ENCODE measurements at places on chromosomes 16 and 17. TPM values are rescaled to one million over a fixed set of nuclear protein-coding genes. Genes with fewer than 3 reads are reported as not detected.

CD7 gene
- not detected for total RNA-seq

SPNS2 gene
- total RNA-seq = not detected

DNA sequence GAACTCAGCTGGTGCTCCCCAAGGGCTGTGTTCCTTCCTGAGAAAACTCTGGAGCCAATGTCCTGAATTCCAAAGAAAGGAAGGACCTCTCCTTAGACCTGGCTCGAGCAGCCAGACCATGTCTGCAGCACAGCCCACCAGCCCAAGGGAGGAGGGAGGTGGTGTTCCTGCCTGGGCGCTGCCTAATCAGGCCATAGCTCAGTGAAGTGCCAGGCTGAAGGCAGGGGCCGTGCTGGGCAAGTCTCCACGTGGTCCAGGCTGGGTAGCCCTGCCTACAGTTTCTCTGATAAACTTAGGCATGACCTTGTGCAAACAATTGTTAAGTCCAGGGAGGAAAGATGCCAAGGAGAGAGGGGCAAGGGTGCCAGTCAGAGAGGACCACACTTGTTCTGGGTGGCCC, 76.8 kb downstream of the MPRIP start:
- no peak for DNase-seq

- DNase-seq = no peak
Measured at GRCh38 chr17:28901866-28902818, 737 bp downstream of the DHRS13 start.

HELZ gene
- total RNA-seq = 60.6 TPM

GRCh38 chr16:90077240-90077756, at the start of gene PRDM7:
Gene PRDM7, minus strand, starts transcription at chr16:90077331. Its CDS starts 1,421 bp downstream, at chr16:90075910.
- peak; percentile 94 for DNase-seq

- DNase-seq = no peak
Measured at GRCh38 chr16:3121851-3122467, 9.6 kb downstream of the ZNF205 start.

DNA sequence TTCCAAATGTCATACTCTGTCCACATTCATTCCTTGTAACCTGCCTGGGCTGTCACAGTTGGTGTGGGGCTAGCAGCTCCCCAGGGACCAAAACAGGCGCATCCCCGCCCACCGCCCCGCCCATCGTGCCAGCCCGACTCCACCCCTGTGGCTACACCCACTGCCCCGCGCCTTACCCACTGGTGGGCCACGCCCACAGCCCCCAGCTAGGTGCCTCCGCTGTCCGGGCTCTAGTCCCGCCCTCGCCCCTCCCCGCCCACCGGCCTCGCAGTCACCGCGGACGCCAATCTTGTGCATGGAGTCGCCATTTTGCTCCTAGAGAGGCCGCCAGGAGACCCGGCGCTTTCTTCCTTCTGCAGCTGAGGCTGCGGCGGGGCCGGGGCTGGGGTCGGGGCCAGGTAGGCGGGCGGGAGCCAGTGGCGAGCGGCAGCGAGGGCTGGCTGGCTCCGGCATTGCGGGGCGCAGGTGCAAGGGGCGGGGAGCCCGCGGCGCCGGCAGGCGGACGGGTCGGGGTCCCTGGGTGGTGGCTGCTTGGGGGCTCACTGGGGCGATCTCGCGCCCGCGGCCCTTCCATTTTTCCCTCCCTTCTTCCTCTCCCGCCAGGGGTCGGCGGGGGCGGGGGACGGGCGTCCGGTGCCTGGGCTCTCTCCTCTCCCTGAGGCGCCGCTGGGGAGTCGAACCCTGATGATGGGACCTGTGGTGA, at the start of gene PRPSAP2:
PRPSAP2 (plus strand) TSS at position 268 of the 703 bp plus-strand sequence. CDS start 7,703 bp downstream, outside the sequence.
- peak; percentile 88 for DNase-seq

TMEM231 gene
- 7.5 TPM for total RNA-seq

GRCh38 chr16:65318138-65318537, 196.3 kb upstream of the CDH11 start:
- DNase-seq = no peak

SENP3 gene
- total RNA-seq = 72.8 TPM

PRSS27 gene
- total RNA-seq = under 0.01 TPM

DNA sequence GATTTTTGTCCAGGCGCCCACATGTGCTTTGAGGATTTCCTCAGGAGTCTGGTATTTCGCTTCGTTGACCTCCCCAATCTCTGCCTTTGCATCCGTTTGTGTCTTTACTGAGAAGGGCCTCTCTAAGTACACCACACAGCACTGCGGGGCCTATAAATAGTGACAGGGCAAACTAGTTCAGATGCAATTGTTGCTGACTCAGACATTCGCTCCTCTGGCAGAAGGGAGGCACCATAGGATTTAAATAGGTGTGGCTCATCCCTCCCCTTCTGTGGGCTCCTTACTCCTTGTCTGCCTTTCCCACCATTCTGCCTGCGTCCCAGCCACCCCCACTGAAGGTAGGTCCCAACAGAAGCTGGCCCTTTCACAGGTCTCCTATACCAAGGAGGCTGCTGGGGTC, 192.3 kb downstream of the SHISA9 start:
- DNase-seq = no peak

ARHGDIG gene
- total RNA-seq = 0.36 TPM

DNA sequence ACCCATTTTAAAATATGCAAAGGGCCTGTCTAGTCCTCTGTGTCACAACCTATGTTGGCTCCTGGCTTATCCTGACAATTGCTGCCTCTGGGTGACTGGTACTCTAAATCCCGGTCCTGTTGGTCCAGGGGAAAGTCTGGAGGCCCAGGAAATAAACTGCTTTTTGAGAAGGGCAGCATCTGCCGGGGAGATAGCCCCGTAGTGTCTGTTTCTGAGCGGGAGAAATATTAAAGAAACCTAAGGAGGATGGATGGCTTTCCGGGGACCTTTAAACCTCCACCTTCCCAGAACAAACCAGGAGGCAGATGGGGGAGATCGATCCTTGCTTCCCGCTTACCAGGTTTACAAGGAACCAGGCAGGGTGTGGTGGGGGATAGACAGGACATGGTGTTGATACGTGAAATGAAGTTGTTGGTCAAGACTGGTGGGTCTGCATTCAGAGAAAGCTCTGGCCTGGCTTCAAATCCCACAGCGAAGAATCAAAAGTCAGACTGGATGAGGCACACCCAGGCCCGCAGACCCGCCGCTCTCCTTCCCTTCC, 3.8 kb downstream of the HOXB2 start:
- DNase-seq = peak; percentile 32

- peak; percentile 63 for DNase-seq
Measured at GRCh38 chr16:89256651-89257254, 39.2 kb downstream of the ZNF778 start.

GRCh38 chr16:1385232-1385631, 29.3 kb downstream of the UNKL start:
- DNase-seq = no peak

DNA sequence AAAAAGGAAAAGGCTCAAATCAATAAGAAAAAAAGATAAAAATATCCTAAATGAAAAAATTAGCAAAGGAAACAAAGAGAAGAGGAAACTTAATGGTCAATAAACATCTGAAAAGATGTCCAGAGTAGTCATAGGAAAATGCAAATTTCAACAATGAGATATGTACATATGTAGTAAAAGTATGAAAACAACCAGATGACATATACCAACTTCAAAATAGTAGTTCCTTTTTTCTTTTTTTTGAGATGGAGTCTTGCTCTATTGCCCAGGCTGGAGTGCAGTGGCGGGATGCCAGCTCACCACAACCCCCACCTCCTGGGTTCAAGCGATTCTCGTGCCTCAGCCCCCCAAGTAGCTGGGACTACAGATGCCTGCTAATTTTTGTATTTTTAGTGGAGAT, 21.7 kb upstream of the NFAT5 start:
- no peak for DNase-seq

RMI2 gene
- total RNA-seq = 5.8 TPM

GRCh38 chr17:19867329-19868078, at the start of gene ULK2:
Gene ULK2, minus strand, starts transcription at chr17:19867936. Its CDS starts 519 bp downstream, at chr17:19867417.
- peak; percentile 69 for DNase-seq

- no peak for DNase-seq
Measured at GRCh38 chr17:68461122-68461539, 3.8 kb upstream of the WIPI1 start.

DNA sequence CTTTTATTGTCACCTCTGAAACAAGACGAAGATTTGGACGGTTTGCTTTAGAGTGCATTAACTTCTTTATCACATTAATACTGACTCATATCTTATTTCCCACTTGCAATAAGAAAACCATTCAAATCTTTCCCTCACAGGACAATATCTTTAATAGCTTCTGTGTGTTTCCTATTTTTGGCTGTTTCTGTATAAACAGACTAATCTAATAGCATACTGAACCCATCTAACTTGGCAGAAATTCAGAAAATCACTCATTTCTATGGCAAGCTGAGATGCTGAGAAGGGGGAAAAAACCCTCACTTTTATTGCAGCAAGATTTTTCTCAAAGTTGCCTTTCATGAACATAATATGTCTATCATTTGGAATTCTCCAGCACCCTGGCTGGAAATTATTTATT, 524.9 kb downstream of the WWOX start:
- no peak for DNase-seq

TNFRSF13B gene
- total RNA-seq = not detected

GRCh38 chr17:35069311-35069710, 5.8 kb upstream of the RFFL start:
- peak; percentile 66 for DNase-seq

DNA sequence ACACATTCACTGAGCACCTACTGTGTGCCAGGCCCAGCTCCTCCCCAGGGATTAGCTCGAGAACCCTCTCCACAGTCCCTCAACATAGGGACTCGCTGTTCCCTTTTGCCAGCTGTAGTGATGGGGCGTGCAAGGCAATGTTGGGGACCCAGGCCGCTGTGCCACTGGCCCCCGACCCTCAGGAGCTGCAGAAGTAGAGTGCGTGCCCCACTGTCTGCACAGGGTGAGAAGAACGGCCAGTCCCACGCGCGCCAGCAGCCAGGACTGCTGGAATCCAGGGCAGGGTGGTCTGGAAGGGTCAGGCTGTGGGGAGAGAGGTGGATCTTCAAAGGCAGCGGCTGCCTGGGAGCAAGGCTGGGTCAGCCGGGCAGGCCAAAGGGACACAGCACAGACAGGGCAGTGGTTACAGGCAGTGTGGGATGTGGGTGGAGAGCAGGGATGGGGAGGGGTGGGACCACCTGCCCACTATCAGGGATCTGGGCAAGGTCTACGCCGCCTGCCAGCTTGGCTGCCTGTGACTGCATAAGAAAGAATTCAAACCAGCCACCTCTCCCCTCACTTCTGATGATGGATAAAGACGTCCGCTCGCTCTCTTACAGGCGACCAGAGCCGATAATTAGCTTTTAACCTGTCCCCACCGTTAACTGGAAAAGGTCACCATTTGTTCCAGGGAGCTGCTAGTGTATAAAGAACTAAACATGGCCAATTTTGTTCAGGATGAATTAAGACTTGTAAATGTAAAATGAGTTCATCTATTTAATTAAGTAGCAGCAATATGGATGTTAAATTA, 86.7 kb upstream of the GSE1 start:
- DNase-seq = no peak

GRCh38 chr17:65987988-65988387, 203.9 kb downstream of the CEP112 start:
- DNase-seq = peak; percentile 48

FHOD1 gene
- total RNA-seq = 13.1 TPM

C16orf89 gene
- not detected for total RNA-seq

DNA sequence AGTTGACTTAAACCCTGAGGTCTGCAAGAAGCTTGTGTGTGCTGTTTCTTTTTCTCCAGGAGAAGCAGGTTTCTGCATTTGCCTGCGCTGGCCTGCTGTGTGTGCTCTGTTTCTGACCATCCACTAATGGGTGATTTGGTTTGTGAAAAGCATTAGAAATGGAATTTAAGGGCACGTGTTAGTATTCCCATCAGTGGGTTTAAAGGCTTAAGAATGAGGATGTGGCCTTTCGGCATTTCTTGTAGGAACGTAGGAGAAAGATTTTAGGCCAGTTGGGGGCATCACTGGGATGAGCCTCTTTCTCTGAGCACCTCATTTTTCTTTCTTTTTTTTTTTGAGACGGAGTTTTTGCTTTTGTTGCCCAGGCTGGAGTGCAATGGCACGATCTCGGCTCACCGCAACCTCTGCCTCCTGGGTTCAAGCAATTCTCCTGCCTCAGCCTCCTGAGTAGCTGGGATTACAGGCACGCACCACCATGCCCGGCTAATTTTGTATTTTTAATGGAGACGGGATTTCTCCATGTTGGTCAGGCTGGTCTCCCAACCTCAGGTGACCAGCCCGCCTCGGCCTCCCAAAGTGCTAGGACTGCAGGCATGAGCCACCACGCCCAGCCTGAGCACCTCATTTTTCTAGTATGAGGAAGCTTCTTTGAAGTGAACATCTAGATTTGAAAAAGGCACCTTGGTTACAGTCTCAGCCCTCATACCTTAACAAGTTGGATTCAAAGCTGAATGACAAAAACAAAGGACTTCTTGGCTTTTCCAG, 110.3 kb downstream of the BANP start:
- DNase-seq = no peak

C16orf54 gene
- total RNA-seq = not detected

DNA sequence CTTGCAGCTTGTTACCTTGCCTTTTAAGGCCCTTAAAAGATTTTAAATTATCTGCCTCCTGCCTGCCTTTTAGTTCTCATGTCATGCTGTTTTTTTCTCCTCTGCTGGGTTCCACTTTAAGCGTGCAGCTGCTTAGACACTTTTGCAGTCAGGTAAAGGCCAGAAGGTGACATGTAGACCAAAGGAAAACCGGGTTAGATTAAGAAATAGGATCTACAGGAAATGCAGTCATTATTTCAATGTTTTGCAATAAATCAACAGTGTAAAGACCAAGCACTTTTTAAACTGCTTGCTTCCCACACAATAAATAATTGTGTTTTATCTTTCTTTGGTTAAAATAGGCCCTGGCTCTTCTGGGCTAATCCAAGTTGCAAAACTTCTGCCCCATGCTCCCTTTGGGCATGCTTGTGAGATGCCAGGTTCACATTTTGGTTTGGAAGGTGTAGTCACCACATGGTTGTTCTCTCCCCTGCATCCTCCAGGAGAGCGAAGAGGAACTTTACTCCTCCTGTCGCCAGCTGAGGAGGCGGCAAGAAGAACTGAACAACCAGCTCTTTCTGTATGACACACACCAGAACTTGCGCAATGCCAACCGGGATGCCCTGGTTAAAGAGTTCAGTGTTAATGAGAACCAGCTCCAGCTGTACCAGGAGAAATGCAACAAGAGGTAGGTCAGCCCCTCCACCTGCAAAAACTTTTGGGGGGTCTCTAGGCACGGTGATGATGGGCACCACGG, 54.9 kb downstream of the SDR42E1 start:
- no peak for DNase-seq

DNA sequence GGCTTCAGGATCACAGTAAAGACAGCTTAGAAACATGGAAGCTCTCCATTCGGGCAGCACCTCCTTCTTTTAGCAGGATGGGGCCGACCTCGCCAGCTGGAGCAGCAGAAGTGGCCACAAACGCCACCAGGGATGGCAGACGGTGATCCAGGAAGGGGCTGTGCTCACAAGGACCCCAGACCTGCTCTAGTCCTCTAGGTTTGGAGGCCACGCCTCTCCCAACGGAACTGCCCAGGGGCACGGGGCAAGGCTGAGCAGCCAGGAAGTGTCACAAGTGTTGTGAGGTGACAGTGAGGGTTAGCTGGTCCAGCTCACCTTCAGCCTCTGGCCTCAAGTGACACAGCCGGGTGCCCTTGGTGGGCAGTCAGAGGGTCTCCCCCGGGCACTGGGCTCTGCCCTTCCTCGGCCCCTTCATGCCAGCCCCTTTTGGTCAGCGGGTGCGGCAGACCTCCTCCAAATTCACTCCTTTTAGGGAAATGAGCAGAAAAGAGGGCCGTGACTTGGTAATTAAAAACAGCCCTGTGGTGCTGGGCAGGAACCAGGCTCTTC, 20.4 kb downstream of the CEP295NL start:
- no peak for DNase-seq

- no peak for DNase-seq
Measured at GRCh38 chr17:76255801-76256429, 9.2 kb upstream of the UBALD2 start.

GRCh38 chr17:69723741-69724140, 309.2 kb downstream of the MAP2K6 start:
- DNase-seq = no peak
